Common myeloid progenitor, CD34-positive (primary cell): ENCODE measurements at places on chromosomes 12 and 14.
A peak's percentile ranks its signal among the peaks of the same experiment; 100 is the strongest.

GRCh38 chr12:111342376-111342775 is 26.5 kb downstream of the PHETA1 start:
- no peak for DNase-seq
- H3K27me3 ChIP-seq: no peaks in the 10 kb centered on the region
- no peak overlapping the region for H3K4me3 ChIP-seq
- no peaks in the 10 kb centered on the region for H3K36me3 ChIP-seq

- H3K4me1 ChIP-seq: peaks cover 2% of the 10 kb centered on the region
- DNase-seq: no peak
- H3K27ac ChIP-seq: no peak overlapping the region
- no peak overlapping the region for H3K4me3 ChIP-seq
- H3K27me3 ChIP-seq: no peaks in the 10 kb centered on the region
- H3K36me3 ChIP-seq: no peaks in the 10 kb centered on the region
Measured at GRCh38 chr12:6112004-6112403, 12.5 kb downstream of the VWF start.

- H3K27ac ChIP-seq: no peak overlapping the region
- no peak overlapping the region for H3K4me3 ChIP-seq
- no peaks in the 10 kb centered on the region for H3K36me3 ChIP-seq
- DNase-seq: no peak
- peaks cover 6% of the 10 kb centered on the region for H3K4me1 ChIP-seq
- H3K27me3 ChIP-seq: peaks cover 37% of the 10 kb centered on the region
Measured at GRCh38 chr14:100573757-100574641, 13.2 kb downstream of the BEGAIN start.

DNA sequence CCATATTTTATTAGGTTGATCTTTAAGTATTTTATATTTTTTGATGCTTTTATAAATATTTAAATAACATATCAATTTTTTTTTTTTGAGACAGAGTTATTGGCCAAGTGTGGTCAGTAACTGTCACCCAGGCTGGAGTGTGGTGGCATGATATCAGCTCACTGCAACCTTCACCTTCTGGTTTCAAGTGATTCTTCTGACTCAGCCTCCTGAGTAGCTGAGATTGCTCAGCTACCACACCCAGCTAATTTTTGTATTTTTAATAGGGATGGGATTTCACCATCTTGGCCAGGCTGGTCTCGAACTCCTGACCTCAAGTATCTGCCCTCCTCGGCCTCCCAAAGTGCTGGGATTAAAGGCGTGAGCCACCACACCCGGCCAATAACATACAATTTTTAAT is 71.1 kb downstream of the FUT8 start:
- no peak for DNase-seq
- H3K27me3 ChIP-seq: no peaks in the 10 kb centered on the region
- no peak overlapping the region for H3K27ac ChIP-seq
- no peak overlapping the region for H3K4me3 ChIP-seq
- no peaks in the 10 kb centered on the region for H3K36me3 ChIP-seq

- no peak for DNase-seq
- no peaks in the 10 kb centered on the region for H3K4me1 ChIP-seq
- no peaks in the 10 kb centered on the region for H3K36me3 ChIP-seq
- H3K27me3 ChIP-seq: no peaks in the 10 kb centered on the region
Measured at GRCh38 chr12:119644930-119645329, 23.0 kb upstream of the PRKAB1 start.

DNA sequence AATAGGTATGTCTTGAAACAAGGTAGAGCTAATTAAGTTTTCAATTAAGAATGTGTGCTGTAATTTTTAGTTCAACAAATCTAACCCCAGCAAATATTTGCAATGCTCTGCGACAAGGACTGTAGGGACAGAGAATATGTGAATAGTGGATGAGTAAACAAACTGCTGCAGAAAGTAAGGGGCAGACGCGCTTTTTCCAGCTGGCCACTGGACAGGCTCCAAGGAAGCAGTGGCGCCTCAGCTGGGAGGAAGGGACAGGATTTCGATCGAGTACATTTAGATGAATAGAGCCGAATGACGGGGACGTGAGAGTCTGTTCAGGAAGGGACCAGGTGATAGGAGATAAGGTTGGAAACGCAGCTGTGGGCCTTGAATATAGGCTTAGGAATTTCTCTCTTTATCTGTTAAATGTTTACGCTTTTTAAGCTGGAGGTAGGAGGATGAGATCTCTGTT is 69.3 kb downstream of the ELK3 start:
- no peak overlapping the region for H3K27ac ChIP-seq
- no peak for DNase-seq
- no peaks in the 10 kb centered on the region for H3K27me3 ChIP-seq
- H3K4me1 ChIP-seq: no peaks in the 10 kb centered on the region

DNA sequence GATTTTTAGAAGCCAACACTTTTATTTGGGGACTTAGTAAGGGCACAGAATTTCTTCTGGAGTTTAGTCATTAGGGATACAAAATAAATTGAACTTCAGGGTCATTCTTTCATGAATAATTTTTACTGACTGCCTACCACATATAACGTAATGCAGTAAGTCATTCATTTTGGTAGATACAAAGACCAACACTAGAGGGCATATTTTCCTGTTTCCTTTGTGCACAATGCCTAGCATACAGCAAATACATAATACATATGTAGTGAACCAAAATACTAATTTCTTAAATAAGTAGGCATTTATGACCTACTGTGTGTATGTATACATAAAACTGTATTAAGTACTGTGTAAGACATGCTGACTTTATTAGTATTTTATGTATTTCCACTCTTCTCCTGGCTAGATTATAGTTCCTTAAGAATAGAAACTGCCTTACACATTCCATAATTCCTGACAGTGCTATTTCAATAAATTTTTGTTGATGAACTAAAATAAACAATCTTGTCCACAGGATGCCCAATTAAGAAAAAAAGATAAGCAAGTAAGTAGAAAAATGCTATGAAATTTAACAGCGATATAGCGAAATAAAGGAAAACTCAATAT is 47.9 kb downstream of the PPP1R12A start:
- H3K36me3 ChIP-seq: peaks cover 3% of the 10 kb centered on the region

- no peaks in the 10 kb centered on the region for H3K36me3 ChIP-seq
- peaks cover 25% of the 10 kb centered on the region for H3K4me1 ChIP-seq
- peaks cover 64% of the 10 kb centered on the region for H3K27me3 ChIP-seq
- H3K27ac ChIP-seq: no peak overlapping the region
- H3K4me3 ChIP-seq: peak overlapping the region; percentile 57
Measured at GRCh38 chr14:64705381-64706118, 1.3 kb downstream of the PLEKHG3 start.

GRCh38 chr12:116820064-116820656 is 61.1 kb downstream of the HRK start:
- DNase-seq: no peak
- H3K36me3 ChIP-seq: no peaks in the 10 kb centered on the region
- H3K27me3 ChIP-seq: peaks cover 5% of the 10 kb centered on the region
- no peak overlapping the region for H3K4me3 ChIP-seq
- H3K4me1 ChIP-seq: peaks cover 4% of the 10 kb centered on the region
- no peak overlapping the region for H3K27ac ChIP-seq

DNA sequence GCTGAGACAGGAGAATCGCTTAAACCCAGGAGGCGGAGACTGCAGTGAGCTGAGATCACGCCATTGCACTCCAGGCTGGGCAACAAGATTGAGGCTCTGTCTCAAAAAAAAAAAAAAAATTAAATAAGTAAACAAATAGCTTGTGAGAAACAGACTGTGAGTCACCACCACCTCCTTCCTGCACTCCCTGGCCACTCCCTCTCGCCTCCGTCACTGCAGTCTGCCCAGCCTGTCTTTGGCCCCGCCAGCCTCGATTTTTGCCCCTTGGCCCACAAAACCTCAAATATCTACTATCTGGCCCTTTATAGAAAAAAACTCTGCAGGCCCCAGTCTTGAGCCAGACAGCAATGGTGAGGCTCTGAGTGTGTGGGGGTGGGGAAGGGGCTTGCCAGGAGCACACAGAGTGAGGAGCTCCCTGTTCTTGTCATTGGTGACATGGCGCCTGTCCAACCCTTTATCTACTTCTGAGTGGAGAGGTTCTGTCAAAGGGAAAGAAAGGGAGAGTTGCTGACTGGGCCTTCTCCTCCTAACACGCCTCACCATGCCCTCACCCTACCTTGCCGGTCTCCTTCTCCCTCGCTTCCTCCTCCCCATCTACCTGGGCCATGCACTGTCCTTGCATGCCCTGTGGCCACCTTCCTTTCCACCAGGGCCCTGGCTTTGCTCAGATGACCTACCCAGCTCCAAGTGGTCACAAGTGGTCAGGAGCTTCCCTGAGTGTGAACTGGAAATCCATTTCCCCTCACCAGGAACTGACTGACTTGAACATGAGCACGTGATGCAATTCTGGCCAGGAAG is 22.1 kb downstream of the LGMN start:
- H3K36me3 ChIP-seq: no peaks in the 10 kb centered on the region
- no peak overlapping the region for H3K4me3 ChIP-seq
- H3K27ac ChIP-seq: no peak overlapping the region
- H3K4me1 ChIP-seq: peaks cover 12% of the 10 kb centered on the region
- peak; percentile 82 for DNase-seq
- no peaks in the 10 kb centered on the region for H3K27me3 ChIP-seq

GRCh38 chr14:101502761-101503392 is 58.4 kb upstream of the DIO3 start:
- H3K4me1 ChIP-seq: no peaks in the 10 kb centered on the region
- H3K4me3 ChIP-seq: no peak overlapping the region
- DNase-seq: no peak
- no peaks in the 10 kb centered on the region for H3K36me3 ChIP-seq

- H3K4me3 ChIP-seq: peak overlapping the region; percentile 48
- peaks cover 4% of the 10 kb centered on the region for H3K4me1 ChIP-seq
- peak; percentile 25 for DNase-seq
- peak overlapping the region; percentile 12 for H3K27ac ChIP-seq
- H3K36me3 ChIP-seq: no peaks in the 10 kb centered on the region
Measured at GRCh38 chr14:93085911-93086310, 29.8 kb downstream of the ITPK1 start.

GRCh38 chr14:105387530-105387922 is 10.8 kb upstream of the TEX22 start:
- H3K4me1 ChIP-seq: peaks cover 28% of the 10 kb centered on the region
- DNase-seq: no peak
- no peaks in the 10 kb centered on the region for H3K27me3 ChIP-seq
